ENCODE measurements at places on chromosomes 11 and 22.

GRCh38 chr11:29025001-29025400 is 916.8 kb downstream of the METTL15 start:
- DNase-seq = no peak

GRCh38 chr11:68764746-68765145 is 13.4 kb upstream of the TESMIN start:
- no peak for DNase-seq

DNA sequence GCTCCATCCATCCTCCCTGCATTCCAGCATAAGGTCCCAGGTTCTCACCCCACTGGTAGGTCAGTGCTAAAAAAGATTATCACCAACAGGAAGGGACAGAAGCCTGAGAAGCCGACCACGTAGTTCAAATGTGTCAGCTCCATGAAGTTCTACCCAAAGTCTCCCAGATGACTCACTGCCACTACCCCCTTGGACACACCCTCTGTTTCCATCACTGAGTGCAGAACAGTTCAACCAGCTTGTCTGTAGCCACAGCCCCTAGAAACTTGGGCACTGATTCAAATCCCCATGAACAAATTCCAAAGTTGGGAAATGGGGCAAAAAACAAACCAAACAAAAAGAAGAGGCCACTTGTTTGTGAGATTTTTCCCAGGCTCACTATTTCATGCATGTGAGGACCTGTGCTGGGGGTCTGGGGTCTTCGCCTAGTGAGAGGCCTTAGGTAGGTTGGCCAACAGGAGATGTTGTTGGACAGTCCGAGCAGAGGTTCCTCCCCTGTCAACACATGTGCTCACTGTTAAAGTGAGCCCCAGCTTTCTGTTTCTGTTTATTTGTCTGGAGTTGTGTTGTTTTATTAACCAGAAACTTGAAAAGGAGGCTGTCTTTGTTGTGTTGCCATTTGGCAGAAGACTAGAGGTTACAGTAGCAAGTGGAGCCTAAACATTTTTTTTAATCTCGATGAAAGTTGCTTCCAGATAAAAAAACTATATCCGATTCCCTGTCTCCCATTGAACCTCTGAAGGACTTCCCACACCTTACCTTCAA is 24.2 kb upstream of the FLI1 start:
- DNase-seq = no peak

DNA sequence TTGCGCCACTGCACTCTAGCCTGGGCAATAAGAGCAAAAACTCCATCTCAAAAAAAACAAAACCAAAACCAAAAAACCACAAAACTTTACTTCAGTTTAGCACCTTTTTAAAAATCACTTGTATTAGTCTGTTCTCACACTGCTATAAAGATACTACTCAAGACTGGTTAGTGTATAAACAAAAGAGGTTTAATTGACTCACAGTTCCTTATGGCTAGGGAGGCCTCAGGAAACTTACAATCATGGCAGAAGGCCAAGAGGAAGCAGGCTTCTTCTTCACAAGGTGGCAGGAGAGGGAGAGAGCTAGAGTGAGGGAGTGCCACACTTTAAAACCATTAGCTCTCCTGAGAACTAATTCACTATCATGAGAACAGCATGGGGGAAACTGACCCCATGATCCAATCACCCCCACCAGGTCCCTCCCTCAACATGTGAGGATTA is 261.3 kb downstream of the TMEM135 start:
- DNase-seq = no peak

DNA sequence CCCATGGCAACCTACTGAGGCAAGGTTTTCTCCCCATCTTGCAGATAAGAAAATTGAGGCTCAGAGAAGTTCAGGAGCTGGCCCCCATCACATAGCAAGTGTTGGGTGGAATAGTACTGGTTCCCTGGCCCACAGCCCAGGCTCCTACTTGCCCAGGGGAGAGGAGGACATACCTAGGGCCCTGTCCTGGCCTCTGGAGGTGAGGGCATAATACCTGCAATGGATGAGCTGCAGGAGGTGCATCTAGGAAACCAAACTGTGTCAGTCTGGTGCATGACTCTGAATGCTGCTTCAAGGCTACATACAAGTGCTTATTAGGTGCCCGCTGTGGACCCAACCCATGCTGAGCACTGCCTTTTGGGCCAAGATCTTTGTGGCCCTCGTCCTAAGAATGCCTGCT is 40.0 kb upstream of the TPBGL start:
- no peak for DNase-seq

GRCh38 chr22:21098099-21098671 is 52.4 kb downstream of the LRRC74B start:
- no peak for DNase-seq

- no peak for DNase-seq
Measured at GRCh38 chr22:30855677-30856518, 112.7 kb downstream of the MORC2 start.

DNA sequence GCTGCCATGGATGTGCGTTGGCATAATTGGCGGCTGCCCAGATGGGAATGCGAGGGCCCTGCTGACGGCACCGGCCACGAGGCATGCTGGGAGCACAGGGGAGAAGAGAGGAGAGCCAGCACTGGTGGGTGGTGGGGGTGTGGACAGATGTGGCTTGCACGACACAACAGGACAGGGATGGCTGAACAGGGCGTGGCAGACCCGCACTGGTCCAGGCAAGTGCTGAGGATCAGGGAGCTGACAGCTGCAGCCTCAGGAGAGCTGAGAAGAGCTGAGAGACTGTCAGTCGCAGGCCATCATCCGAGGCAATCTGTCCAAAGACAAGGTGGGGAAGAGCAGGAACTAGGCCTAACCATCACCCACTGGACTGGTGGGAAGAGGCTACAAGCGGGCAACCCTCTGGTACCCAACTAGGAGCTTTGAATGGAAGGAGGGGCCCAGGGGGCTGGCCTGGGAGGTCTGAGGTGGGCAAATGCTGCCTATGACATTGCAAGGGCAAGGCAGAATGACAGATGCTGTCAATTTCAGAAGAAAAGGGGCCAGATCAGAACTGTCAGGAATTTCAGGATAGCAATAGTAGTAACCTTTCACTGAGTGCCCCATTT is 2.4 kb downstream of the GNB1L start:
- DNase-seq = no peak

GRCh38 chr11:100556781-100557180 is 130.3 kb upstream of the ARHGAP42 start:
- no peak for DNase-seq

DNA sequence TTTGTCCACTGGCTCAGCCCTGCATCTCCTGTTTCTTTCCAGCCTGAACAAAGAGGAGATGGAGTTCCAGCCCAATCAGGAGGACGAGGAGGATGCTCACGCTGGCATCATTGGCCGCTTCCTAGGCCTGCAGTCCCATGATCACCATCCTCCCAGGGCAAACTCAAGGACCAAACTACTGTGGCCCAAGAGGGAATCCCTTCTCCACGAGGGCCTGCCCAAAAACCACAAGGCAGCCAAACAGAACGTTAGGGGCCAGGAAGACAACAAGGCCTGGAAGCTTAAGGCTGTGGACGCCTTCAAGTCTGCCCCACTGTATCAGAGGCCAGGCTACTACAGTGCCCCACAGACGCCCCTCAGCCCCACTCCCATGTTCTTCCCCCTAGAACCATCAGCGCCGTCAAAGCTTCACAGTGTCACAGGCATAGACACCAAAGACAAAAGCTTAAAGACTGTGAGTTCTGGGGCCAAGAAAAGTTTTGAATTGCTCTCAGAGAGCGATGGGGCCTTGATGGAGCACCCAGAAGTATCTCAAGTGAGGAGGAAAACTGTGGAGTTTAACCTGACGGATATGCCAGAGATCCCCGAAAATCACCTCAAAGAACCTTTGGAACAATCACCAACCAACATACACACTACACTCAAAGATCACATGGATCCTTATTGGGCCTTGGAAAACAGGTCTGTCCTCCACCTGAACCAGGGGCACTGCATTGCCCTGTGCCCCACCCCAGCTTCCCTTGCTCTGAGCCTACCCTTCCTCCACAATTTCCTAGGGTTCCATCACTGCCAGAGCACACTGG is 5.0 kb downstream of the FTH1 start:
- DNase-seq = no peak

DNA sequence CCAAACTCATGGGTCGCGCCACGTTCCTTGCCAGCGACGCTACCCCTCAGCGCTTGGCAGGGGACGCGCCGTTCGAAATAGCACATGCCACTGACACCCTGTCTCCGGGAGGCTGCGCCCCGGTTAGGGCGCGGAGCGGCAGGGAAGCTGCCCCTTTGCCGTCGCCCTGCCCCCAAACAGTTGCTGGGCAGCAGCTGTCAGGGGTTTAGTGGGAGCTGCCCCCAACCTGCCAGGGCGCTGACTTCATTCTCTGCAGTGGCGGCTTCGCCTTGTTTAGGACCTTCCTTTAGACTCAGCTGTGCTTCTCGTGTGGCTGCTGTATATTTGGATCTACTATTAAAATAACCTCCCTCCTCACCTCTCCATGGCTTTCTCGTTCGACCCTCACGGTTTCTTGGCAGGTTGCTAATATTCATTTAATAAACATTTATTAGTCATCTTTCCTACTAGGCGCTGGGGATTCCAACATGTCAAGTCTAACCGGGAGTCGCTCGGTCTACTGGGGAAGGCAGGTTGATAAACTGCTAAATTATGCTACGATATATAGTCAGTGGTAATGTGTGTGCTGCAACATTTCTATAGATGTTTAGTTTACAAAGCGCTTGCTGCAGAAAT is 782 bp downstream of the TMEM109 start:
- no peak for DNase-seq

DNA sequence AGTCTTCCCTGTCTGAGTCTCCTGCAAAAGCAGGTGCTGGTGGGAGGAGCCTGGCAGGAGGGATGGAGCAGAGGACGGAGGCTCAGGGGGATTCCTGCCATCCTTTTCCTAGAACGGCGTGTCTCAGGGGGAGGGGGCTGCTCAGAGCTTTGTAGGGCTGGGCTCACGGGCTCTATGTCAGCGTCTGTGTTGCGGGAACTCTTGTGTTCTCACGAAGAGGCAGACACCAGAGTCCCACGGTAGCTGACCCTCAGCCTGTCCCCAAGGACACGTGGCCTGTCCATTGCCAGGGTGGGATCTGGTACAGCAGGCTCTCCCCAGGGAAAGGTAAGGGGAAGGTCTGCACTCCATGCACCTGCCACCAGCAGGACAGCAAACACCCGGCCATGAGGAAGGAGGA is 1505.2 kb downstream of the TBC1D22A start:
- DNase-seq = no peak

- DNase-seq = no peak
Measured at GRCh38 chr11:104772806-104773241, 125.4 kb downstream of the CASP12 start.

DNA sequence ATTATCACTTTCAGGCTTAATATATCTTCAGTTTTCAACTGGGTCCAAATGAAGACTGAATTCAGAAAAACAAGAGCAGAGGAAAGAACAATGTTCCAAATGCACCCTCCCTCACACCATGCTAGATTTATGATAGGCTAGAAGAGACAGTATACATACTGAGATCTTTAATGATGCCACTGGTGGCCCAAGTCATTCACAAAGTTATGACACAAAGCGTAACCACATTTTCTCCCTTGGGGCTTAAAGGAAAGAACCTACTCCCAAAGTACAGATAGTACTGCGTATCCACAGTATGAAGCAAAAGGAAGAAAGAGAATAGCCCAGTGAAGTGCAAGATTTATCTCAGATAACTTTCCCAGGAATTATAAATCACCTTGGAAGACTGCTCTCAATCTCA is 10.9 kb upstream of the SOX6 start:
- no peak for DNase-seq

DNA sequence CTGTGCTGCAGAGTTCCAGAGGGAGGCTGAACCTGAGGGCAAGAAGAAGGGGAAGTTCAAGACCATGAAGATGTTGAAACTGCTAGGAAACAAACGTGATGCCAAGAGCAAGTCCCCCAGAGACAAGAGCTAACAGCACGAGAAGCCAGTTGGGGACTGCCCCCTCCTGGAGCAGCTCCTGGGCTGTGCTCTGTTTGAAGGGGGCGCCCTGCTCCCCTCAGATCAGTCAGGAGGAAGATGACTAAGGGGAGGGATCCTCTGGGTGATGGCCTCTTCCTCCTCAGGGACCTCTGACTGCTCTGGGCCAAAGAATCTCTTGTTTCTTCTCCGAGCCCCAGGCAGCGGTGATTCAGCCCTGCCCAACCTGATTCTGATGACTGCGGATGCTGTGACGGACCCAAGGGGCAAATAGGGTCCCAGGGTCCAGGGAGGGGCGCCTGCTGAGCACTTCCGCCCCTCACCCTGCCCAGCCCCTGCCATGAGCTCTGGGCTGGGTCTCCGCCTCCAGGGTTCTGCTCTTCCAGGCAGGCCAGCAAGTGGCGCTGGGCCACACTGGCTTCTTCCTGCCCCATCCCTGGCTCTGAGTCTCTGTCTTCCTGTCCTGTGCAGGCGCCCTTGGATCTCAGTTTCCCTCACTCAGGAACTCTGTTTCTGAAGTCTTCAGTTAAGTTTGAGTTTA is 12.6 kb downstream of the C22orf23 start:
- no peak for DNase-seq

GRCh38 chr11:13008061-13008435 is 1.1 kb upstream of the RASSF10 start:
- no peak for DNase-seq

- DNase-seq = no peak
Measured at GRCh38 chr11:124108156-124108555, 7.1 kb upstream of the VWA5A start.

DNA sequence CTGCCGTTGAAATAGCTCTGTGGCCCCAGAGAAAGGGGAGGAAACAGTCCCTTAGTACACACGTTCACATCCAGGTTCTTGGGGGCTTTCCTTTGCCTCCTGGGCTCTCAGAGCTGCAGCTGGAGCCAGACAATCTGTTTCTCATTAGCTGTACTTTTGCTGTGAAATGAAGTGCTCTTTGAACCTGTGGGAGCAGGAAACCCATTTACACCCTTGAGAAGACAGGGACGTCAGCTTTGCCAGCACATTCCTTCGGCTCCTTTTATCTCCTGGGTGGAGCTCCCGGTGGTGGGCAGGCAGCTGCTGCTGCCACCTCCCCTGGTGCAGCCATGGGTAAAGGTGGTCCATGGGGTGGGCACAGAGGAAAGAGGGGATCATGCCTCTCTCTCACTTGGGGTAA is 80.6 kb upstream of the TIMP3 start:
- no peak for DNase-seq

DNA sequence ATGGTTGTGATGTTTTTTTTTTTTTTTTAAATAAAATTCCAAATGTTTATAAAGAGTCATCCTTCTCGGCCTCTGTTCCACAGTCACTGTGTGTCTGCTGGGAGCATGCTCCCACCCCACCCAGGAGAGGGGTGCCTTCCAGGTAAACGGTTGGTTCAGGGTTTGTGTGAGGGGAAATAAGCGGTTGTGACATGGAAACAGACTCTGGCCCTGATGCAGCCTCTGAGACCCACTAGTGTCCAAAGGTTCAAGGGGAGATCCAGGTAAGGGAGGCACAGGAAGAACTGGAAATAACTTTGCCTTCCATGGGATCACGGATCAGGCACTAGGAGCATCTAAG is 6.0 kb upstream of the GAS2L1 start:
- no peak for DNase-seq

Data from neuronal stem cell (in vitro differentiated cells).